OCI-LY7 (cell line): ENCODE measurements at places on chromosomes 1 and 21. TPM values are rescaled to one million over a fixed set of nuclear protein-coding genes. Genes with fewer than 3 reads are reported as not detected.

Gene NUDT4B
- total RNA-seq, result 0.63 TPM in 1 of 2 replicates, not detected in the other

Gene CLCA1
- total RNA-seq, result not detected in 2 replicates

Gene NBPF4
- not detected in 2 replicates for total RNA-seq

Gene PADI1
- not detected in 2 replicates for total RNA-seq

Gene CD160
- not detected in 2 replicates for total RNA-seq

Gene RNU1-2
- total RNA-seq, result 1,721 and 1,968 TPM in 2 replicates

Gene FAM151A
- total RNA-seq, result not detected in 2 replicates

Gene TBX19
- 0.37 and 0.74 TPM in 2 replicates for total RNA-seq

Gene BATF3
- total RNA-seq, result 3.1 and 4.2 TPM in 2 replicates

Gene S100A14
- not detected in 2 replicates for total RNA-seq

Gene PBX1
- total RNA-seq, result not detected in 2 replicates

Gene ARL8A
- total RNA-seq, result 44.6 and 46.1 TPM in 2 replicates

Gene HSPB7
- total RNA-seq, result not detected in 2 replicates

Gene LCE1C
- total RNA-seq, result not detected in 2 replicates

Gene DDAH1
- total RNA-seq, result not detected in 2 replicates

Gene CCDC181
- total RNA-seq, result not detected in 2 replicates
